ENCODE measurements at places on chromosomes 11 and 22. TPM values are rescaled to one million over a fixed set of nuclear protein-coding genes. Genes with fewer than 3 reads are reported as not detected.

C11orf86 gene
- not detected for total RNA-seq

SYT8 gene
- not detected for total RNA-seq

KCNJ1 gene
- not detected for total RNA-seq

LMNTD2 gene
- total RNA-seq: 4.9 TPM

RAB36 gene
- 0.35 TPM for total RNA-seq

AQP11 gene
- total RNA-seq: not detected

CRACR2B gene
- total RNA-seq: 0.33 TPM

SCN4B gene
- total RNA-seq: 0.26 TPM

GRCh38 chr22:36456464-36456845 is 25.0 kb downstream of the TXN2 start:
- DNase-seq: no peak

DNA sequence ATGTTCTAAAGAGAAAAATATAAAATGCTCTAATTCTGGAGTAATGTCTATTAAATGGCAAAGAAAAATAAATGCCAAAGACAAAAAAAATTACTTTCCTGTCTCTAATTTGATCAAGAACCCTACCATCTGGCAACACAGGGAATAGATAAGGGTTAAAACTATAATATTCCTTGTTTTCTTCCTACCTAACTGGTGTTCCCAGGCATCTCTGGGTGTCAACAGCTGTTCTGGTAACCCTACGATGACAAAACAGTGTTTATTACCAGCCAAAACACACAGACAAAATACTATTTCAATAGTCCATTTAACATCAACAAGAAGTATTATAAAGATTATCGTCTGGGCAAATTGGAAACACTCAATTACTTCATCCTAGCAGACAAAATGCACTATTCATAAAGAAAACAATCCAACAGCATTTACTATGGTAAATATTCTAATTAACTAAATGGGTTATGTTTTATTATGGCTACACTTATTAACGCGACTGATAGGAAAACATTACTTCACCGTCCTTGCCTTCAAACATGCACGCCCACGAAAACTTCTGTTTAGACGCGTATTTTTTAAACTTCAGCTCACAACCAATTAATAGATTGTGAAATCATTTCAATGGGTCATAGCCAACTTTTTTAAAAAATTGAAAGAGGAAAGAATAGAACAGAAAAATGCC is 50.6 kb downstream of the LGR4 start:
- no peak for DNase-seq

- no peak for DNase-seq
Observed at GRCh38 chr11:19316434-19316833, 75.7 kb upstream of the E2F8 start.

- DNase-seq: no peak
Observed at GRCh38 chr11:117511483-117511930, 183.9 kb downstream of the CEP164 start.

DNA sequence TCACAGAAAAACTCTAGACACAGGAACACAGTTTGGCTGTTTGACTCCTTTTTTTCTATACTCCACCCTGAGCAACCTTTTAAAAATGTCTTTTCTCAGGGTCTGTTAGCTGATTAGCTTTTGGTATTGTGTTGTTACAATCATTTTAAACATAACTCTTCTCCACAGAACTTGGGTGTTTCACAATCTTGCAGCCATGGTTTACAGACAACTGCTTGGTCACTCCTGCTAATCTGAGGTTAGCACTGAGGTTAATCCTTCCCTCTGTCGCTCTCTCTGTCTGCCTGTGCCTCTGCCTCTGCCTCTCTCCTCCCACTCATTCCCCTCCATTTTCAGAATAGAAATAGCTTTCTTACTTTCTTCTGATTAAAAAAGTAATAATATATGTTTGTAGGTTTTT is 62.4 kb upstream of the ZBED5 start:
- DNase-seq: no peak

GRCh38 chr11:48004456-48004855 is 24.1 kb downstream of the PTPRJ start:
- DNase-seq: no peak

GRCh38 chr11:15897211-15897960 is 459.0 kb downstream of the SOX6 start:
- DNase-seq: no peak

DNA sequence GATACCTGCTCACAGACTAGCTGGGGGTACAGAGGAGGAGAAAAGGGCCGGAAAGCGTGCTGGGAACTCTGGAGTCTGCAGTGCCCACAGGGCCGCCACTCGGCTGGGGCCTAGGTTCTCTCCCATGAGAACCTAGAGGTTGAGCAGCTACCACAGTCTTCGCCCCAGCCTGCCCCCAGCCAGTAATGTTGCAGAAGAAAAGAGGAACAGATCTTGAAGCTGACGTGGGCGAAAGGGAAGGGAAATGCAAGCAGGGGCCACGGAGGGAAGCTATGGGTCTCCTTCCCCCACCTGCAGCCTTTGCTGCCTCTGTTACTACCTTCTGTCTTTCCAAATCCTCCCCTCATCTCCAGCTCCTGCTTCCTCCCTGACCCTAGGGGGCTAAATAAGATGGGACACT is 28.8 kb upstream of the P2RY2 start:
- DNase-seq: no peak

Measured in activated CD4-positive, alpha-beta T cell treated with anti-CD3 and anti-CD28 coated beads for 36 hours (primary cell).